Activated CD4-positive, CD25-positive, alpha-beta regulatory T cell treated with anti-CD3 and anti-CD28 coated beads, Interleukin-2, amount 50 U/mL, for 24 hours (primary cell): ENCODE measurements at places on chromosomes 3 and 15.

- ATAC-seq = no peak
These were observed 365.8 kb downstream of the FOXP1 start for GRCh38 chr3:71217640-71218222.

- no peak for ATAC-seq
These were observed 283.2 kb upstream of the KCNH8 start for GRCh38 chr3:18864933-18865731.

GRCh38 chr3:66642019-66642418 lies 141.2 kb upstream of the LRIG1 start:
- no peak for ATAC-seq

DNA sequence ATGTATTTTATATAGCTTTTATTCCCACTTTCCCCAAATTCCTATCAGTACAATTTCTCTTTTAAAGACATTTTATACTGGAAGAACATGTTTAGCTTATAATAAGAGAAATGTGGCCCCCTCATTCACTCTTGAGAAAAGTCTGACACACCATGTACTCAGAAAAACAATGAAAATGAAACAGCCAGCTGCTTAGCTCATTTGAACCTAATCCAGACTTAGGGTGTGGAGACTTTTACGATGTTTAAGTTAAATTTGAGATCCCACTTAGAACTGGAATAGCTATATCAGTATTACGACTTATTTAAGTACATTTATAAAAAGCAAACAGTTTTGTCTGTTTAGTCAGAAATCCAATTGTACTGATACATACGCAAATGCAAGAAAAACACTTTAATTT lies 252.3 kb upstream of the ARRDC4 start:
- ATAC-seq = no peak

- no peak for ATAC-seq
These were observed 247.0 kb upstream of the RARB start for GRCh38 chr3:25181096-25181495.

GRCh38 chr3:156834435-156834834 lies 8.3 kb downstream of the LEKR1 start:
- no peak for ATAC-seq

GRCh38 chr15:84800365-84800806 lies 16.8 kb upstream of the ALPK3 start:
- ATAC-seq = no peak

GRCh38 chr15:97576929-97577645 lies 383.4 kb upstream of the ARRDC4 start:
- ATAC-seq = no peak

- no peak for ATAC-seq
These were observed 3.1 kb downstream of the KIF7 start for GRCh38 chr15:89652131-89652530.

- no peak for ATAC-seq
These were observed 688.3 kb upstream of the NECTIN3 start for GRCh38 chr3:110383356-110383755.

GRCh38 chr3:10725067-10725466 lies 91.0 kb upstream of the SLC6A11 start:
- no peak for ATAC-seq
